ENCODE measurements at places on chromosomes 16 and 17.
A peak's percentile ranks its signal among the peaks of the same experiment; 100 is the strongest.

GRCh38 chr16:87562201-87562600 is 40.1 kb upstream of the JPH3 start:
- DNase-seq = no peak

GRCh38 chr16:947255-947921 is 23.4 kb downstream of the LMF1 start:
- DNase-seq = no peak

GRCh38 chr17:77688369-77688768 is 270.1 kb upstream of the TNRC6C start:
- DNase-seq = no peak

- DNase-seq = no peak
These were observed 17.9 kb downstream of the CASKIN1 start for GRCh38 chr16:2178321-2179106.

DNA sequence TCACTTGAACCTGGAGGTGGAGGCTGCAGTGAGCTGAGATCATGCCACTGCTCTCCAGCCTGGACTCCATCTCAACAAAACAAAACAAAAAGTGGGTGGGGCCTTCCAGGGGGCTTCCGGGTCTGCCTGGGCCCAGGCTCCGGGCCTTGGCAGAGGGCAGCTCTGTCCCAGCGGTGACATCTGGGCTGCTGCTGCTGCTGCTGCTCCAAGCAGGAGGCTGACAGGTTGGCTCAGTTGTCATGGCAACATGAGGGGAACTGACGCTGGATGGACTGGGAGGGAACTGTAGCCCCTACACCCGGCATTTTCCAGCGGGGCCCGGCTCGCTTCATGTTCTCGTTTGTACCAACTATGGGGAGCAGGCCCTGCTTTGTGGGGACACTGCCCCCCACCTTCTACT is 4.0 kb downstream of the BAIAP3 start:
- no peak for DNase-seq

GRCh38 chr17:16818340-16818739 is 128.3 kb downstream of the CCDC144A start:
- DNase-seq = no peak

GRCh38 chr17:40582328-40582901 is 17.1 kb upstream of the CCR7 start:
- DNase-seq = no peak

DNA sequence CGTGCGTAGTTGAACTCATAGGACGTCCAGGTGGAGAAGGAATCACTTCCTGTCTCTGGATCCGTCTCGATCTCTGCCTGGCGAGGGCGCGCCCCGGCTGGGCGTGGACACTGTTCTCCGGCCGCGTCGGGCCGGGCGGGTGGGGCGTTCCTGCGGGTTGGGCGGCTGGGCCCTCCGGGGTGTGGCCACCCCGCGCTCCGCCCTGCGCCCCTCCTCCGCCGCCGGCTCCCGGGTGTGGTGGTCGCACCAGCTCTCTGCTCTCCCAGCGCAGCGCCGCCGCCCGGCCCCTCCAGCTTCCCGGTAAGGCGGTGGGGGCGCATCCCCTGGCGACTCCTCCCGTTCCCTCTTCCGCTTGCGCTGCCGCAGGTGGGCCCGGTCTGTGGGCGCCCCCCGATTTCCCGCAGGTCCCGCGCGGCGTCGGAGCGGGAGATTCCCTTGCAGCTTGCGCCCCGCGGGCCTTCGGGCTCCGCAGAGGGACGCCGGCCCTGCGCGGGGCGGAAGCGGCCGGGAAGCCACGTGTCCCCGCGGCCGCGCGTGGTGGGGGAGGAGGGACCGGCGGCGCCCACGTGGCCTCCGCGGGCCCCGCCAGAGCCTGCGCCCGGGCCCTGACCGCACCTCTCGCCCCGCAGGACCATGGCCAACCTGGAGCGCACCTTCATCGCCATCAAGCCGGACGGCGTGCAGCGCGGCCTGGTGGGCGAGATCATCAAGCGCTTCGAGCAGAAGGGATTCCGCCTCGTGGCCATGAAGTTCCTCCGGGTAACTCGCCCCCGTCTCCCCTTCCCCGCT is at the start of gene NME2:
Gene NME2 (plus strand): TSS at position 214 of the 789 bp plus-strand sequence. CDS start 420 bp downstream, at position 634.
- peak; percentile 80 for DNase-seq

- peak; percentile 96 for DNase-seq
These were observed 297.5 kb downstream of the XYLT1 start for GRCh38 chr16:17173281-17173680.

GRCh38 chr16:8120001-8120400 is 470.3 kb downstream of the TMEM114 start:
- no peak for DNase-seq

DNA sequence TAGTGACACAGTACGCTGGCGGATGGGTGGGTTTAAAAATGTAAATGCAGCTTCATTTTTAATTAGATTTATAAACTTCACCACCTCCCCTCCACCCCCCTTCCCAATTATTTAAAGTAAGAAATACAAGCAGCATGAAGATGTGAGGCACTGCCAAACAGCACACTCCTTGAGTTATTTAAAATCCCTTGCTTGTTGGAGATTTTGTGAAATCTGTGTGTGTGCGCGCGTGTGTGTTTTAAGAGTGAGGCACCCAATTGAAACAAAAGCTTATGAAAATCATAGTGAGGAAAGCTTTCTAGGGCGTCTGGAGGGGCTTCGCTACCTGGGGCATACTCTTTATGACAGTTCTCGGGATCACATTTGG is 219.6 kb upstream of the IRX3 start:
- DNase-seq = no peak

DNA sequence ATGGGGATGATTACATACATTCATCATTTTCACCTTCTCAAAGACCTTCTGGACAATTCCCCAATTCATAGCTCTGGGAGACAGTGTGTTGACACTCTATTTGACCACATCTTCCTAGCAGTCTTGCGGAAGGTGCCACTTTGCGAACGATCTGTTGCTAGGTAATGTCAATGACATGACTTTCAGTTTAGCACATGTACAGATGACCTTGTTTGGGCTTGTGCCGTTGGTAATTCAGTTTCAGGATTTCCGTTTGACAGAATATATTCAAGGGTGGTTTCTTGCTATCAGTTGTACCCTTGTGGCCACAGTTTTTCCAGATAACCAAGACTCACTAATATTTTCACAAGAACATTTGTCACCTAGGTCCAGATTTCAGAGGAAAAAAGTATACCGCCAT is 478.2 kb downstream of the WWOX start:
- no peak for DNase-seq
